Fibroblast of skin of scalp (primary cell): ENCODE measurements at places on chromosomes 1 and 21.

DNA sequence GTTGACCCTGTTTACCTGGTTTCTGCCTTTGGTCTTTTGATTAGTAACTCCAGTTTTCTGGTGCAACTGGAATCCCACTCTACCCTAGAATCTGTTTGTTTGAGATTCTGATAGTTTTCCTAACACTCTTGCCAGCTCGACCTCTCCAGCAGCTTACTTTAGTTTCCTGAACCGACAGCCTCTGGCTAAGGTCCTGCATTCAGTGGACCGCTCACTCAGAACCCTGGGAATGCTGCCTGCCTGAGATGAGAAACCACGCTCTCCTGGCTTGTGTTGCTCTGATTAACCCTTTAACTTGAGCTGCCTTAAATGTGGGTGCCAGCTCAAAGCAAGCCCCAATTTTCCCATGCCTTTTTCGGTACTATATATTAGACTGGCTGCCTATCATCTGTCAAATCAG, 45.3 kb upstream of the SIPA1L2 start:
- DNase-seq: no peak

DNA sequence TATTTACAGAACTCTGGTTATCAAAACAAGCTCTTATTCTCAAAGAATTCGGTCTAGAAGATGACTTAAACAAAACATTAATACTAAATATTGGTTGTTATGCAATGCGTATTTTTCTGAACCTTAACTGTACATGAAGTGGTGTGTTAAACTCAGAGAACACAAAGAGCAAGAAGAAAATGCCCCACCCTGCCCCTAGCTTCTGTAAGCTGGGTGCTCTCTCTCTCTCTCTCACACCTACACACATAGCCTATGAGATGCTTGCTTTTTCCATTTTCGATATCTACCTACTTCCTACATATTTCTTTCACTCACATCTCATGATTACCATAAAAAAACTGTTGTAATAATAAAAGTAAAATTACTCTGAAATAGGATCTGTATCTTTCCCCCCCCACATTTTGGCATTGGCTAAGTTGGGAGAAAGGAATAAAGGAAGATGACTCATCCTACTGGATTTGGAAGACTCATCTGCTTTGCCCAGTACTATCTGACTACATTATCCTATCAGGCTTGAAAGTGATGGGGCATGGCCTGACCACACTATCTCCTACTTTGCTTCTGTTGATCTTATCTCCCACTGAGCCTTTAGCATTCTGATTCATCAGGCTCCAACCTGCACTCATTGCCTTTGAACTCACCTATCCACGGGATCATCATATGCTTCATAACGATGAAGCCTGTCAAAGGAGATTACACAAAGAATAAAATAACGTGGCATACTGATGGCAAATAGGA, 2.9 kb downstream of the CRYZ start:
- peak; percentile 68 for DNase-seq

DNA sequence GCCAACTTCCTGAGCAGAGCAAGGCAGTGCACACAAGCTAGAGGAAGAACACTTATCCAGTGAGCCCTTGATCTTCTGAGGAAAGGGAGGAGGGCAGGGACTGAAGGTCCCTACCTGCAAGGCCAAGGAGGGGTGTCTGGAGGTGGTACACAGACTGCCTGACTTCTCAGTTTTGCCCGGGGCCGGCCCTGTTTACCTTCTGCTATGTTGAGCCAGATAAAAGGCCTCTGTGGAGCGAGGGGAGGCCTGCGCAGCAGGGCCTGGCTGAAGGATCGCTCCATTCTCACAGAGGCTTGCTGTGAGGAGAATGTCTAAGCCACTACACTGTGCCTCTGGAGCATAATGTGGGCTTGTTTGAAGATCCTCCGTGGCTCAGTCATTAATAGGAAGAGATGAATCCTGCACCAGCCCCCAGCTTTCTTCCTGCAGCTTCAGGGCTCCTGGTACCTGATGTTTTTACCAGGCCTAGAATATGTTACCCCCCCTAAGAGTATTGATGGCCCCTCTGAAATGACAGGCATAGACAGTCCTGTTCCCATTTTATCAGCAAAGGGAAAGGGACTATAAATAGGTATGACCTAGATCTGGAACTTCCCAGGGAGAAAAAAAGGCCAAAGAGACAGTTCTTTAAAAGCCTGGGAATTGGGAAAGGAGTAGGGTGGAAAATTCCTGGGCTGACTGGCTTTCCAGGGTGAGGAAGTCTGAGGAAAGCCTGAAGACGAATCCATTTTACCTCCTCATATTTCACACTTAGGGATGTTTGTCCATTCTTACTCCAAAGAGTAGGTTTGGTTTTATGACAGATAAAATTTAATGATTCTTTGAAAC, 4.7 kb downstream of the POGK start:
- no peak for DNase-seq

DNA sequence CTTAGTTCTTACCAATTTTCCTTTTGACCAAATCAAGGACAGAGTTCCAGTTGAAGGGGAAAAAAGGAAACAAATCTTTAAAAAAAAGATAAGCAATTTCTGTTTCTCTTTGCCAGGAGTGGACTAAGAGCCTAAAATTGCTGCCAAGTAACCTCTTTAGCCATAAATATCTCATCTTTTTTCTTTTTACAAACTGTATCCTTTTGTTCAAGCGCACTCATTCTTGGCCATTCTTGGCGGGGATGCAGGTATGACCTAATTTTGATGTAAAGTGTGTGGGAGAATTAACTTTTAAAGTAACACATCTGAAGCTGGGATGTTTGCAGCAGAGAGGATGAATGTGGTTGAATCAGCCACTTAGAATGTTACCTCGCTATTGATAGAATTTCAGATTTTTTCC, 13.4 kb upstream of the KIF1B start:
- no peak for DNase-seq

DNA sequence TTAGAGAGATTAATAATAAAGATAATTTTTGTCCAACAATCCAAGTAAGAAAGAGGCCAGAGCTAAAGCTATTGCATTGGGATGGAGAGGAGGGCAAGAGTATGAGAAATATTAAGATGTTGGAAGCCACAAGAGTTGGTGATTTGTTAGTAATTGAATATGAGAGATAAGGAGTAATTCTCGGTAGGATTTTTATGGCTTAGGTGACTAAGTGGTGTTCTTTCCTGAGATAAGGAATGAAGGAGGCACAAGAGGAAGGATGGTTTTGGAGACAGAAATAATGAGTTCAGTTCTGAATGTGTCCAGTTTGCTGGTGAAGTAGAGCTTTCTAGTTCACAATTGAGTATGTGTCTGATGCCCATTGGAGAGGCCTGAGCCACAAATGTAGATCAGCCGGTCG, 9.4 kb downstream of the TRMT13 start:
- no peak for DNase-seq

GRCh38 chr1:192766876-192767275, 42.0 kb upstream of the RGS2 start:
- DNase-seq: no peak

DNA sequence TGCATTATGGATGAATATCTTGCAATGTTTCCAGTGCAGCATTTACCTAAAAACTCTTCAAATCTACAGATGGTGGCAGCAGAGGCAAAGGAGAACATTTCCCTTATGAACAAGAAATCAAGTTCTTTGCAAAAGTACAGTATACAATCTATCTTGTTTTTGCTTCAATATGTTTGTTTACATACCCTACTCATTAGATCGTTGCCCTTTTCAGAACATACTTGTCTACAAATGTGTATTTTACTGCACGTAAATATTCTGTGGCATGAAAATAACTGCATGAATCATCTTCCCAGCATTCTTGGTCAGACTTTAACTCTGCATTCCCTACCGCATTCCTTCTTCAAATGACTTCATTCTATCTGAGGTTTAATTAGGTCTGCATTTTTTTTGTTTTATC, 212.7 kb downstream of the ZP4 start:
- DNase-seq: peak; percentile 57

DNA sequence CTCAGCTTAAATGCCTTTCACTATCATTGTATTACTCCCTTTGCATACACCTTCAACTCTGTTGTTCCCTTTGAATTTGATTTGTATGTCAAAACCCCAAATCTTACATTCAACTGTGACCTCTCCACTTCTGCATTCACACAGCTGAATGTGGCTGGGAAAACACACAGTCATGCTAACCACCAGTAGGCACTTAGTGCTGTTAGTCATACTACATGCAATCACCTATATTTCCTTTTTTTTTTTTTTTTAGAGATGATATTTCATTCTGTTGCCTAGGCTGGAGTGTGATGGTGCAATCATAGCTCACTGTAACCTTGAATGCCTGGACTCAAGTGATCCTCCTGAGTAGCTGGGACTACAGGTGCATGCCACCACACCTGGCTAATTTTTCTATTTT, 16.2 kb downstream of the BTBD8 start:
- DNase-seq: no peak

- DNase-seq: no peak
Measured at GRCh38 chr1:107683191-107683657, 281.8 kb downstream of the VAV3 start.

- peak; percentile 63 for DNase-seq
Measured at GRCh38 chr21:45290948-45291612, 3.4 kb upstream of the POFUT2 start.

GRCh38 chr1:94398356-94398755, 19.8 kb upstream of the ABCD3 start:
- DNase-seq: peak; percentile 73

DNA sequence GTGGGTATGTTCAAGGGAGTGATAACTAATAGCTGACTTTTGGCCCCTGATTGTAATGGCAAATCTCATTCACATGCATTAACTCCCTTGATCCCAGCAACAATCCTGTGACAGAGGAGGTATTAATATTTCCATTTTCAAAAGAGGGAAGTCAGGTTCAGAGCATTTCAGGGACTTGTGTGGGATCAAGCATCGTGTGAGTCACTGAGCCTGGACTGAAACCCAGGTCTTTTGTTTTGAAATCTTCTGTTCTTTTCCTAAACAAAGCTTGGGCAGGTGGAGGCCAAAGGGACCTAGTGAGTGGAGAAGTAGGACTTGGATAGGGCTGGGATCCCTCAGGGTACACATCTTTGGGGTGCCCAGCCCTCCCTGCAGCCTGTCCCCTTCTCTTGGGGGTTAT, 37.9 kb downstream of the ETNK2 start:
- DNase-seq: no peak

DNA sequence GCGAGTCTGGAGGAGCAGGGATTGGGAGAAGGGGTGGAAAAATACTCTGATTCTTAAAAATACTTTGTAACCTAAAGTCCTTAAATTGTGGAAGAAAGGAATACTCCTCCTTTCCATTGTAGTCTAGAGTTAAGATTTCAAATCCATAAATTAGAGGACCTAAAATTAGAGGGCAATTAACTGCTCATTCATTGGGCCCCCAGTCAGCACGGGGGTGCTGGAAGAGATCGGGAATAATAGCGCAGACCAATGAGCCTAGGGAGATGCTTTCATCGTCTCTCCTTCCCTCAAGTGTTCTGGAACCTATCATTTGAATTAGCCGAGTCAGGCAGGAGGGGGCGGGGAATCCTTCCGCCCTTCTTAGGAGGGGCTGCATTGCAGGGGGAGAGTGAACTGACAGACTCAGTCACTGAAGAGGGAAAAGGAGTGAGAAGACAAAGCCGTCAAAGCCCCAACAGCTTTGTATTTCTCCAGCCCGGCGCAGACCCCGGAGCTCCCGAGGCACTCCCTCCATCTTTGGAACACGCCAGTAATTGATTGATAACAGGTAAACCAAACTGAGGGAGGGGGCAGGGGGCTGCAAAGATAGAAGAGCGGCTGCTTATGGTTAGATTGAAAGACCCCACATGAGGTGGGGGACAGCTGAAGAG, at the start of gene MLLT11:
Gene MLLT11, plus strand, starts transcription at position 391 of the 650 bp plus-strand sequence. CDS start 6,828 bp downstream, outside the sequence.
- DNase-seq: peak; percentile 79

DNA sequence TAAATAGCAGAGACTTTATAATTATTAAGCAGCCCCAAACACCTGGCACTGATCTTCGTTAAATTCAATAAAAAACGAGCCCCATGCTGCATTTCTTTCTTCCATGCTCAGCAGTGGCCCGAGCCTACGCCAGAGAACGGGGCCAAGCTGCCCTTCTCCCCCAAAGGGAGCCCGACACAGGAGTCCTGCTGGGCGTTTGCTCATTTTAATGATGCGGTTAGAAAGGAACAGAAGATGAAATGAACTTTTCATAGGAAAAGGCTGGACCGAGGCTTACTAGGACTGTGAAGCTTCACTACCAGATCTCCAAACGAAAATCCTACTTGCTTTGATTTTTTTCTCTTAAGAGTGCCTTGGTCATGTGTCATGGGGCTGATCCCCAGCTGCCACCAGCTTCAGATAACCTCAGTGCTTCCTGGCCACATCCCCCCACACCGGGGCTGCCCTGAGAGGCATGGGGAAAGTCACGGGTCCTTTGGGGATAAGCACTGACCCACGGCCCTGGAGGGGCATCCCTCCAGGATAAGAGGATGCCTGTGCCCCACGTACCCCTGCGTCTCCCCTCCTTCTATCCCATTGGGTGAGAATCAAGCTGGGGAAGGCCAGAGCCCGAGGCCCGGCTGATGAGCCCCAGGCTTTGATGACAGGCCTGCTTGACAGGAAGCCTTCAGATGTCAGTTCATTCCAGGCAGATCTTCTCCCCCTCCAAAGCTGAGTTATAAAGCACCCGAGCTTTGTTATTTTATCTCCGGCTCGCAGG, 34.2 kb downstream of the PGBD5 start:
- DNase-seq: no peak

DNA sequence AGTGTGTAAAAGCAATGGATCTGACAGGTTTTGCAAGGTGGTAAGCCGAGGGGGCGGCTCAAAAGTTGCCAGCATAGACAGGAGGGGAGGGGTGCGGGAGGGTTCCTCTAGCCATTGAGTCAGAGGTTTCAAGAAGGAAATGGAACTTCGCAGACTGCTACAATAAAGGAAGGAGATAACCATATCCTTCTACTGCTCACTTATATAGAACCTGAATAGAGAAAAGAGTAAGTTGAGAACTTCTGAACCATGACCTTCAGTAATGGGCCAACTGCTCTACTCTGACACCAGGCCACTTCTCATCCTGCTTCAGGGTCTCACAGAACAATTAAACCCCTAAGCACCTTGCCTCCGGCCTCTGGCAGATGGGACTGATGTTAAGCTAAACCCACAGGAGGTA, 26.3 kb upstream of the BCAR3 start:
- DNase-seq: no peak

- DNase-seq: no peak
Measured at GRCh38 chr1:36845802-36846201, 188.5 kb downstream of the GRIK3 start.

GRCh38 chr21:43892984-43893535, 28.0 kb downstream of the AGPAT3 start:
- no peak for DNase-seq

DNA sequence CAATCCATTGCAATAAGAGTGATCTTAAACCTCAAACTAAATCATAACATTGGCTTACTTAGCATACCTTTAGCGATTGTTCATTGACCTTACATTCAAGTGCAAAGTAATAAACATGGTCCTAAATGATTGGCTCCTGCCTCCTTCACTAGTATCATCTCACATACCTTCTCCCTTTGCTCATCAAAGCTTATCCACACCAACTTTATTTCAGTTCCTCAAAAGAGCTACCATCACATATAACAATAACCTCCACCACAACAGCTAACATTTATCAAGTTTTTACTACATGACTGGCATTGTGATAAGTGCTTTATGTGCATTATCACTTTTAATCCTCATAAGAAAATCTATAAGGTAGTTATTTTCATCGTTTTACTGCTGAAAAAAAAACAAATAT, 198.8 kb downstream of the COL24A1 start:
- no peak for DNase-seq
